ENCODE measurements at places on chromosomes 12 and 14. TPM values are rescaled to one million over a fixed set of nuclear protein-coding genes. Genes with fewer than 3 reads are reported as not detected.

DNA sequence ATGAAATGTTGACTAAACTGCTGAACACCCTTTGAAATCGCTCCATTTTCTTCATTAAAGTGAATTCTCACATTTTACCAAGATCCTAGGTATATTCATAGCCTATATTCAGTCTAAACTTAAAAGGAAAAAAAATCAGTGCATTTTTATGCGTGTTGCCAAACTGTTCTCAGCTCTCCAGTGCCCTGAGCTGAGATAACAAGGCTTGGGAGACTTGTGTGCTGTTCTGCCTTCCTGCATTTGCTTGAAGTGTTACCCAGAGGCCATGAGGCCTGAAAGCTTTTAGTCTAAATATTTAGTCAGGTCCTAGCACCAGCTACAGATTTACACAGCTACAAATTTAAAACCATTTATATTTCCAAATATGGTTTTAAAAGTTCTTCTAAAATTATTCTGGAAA is 8.6 kb upstream of the PALS1 start:
- no peak for DNase-seq

- DNase-seq, result no peak
Measured at GRCh38 chr14:101862177-101862576, 100.7 kb downstream of the PPP2R5C start.

DNA sequence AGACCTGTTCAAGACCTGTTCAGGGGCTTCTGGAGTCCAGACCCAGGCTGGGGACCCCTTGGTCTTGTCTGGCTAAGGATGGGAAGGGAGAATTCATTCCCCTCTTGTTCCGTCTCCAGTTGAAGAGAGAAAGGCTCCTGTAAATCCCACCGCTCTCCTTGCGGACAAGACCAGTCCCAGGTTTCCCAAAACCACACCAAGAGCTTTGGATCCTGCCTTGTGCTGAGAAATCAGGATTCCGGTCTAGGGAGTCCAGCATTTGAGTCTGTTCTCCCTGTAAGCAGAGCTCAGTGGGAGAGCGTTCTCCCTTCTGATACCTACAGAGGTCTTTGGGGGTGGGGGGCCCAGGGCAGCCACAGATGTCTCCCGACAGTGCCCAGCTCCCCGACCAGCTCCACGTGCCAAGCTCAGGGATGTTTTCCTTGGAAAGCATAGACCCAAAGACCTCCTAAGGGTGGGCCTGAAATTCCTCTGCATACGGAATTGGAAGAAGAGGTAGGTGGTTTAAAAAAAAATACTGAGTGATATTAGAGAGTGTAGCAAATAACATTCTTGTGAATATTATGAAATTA is 1.9 kb downstream of the HOXC13 start:
- no peak for DNase-seq

- peak; percentile 60 for DNase-seq
Measured at GRCh38 chr14:89304972-89305703, 111.9 kb downstream of the FOXN3 start.

- DNase-seq, result no peak
Measured at GRCh38 chr14:36452860-36453259, 67.2 kb downstream of the NKX2-1 start.

GRCh38 chr12:108618079-108618952 is 15.4 kb downstream of the SELPLG start:
- no peak for DNase-seq

- no peak for DNase-seq
Measured at GRCh38 chr12:100578923-100579322, 5.4 kb downstream of the GAS2L3 start.

DNA sequence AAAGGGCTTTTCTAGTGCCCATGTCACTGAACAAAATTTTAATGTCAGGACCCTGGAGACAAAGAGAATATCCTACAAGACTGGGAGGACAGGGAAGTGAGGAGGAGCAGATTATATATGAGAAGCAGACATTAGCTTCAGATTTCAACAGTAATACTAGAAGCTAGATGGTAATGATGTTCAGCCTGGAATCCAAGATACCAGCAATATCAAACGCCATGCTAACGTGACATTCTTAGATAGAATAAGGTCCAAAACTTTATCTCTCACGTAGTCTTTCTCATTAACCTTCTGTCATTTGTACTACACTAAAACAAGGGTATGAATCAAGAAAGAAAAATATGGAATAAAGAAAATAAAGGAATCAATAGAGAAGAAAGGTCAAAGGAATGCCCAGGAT is 18.7 kb downstream of the SOS2 start:
- no peak for DNase-seq

DNA sequence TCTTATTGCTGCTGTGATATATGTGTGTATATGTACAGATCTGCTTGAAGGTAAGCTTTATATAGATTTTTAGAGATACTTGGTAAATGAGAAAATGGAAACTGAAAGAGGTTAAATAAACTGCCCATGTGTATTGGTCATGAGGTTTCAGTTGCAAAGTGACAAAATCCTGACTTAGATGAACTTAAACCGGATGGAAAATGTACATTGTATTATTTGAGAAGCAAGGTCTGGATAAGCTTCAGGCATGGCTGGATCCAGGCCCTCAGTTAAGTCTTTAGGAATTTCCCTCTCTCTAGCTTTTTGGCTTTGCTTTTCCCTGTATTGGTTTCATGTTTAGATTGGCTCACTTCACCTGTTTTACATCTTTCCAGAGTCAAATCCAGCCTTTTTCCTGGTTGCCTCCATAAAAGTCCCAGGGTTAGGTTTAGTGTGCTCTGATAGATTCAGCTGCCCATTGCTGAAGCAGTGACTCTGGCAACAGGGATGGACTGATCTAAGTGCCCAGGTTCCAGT is 21.0 kb upstream of the MAP1LC3B2 start:
- no peak for DNase-seq

- DNase-seq, result no peak
Measured at GRCh38 chr14:95301527-95302187, 18.1 kb downstream of the CLMN start.

DNA sequence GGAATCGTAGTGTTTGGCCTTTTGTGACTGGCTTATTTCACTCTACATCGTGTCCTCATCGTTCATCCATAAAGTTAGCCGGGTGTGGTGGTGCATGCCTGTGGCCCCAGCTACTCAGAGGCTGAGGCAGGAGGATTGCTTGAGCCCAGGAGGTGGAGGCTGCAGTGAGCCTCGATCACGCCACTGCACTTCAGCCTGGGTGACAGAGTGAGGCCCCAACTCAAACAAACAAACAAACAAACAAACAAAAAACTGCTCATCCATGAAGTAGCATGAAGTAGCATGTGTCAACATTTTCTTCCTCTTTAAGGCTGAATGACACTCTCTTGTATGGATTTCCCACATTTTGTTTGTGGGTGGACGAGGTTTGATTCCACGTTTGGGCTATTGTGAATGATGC is 44.0 kb upstream of the MEG3 start:
- no peak for DNase-seq

DNA sequence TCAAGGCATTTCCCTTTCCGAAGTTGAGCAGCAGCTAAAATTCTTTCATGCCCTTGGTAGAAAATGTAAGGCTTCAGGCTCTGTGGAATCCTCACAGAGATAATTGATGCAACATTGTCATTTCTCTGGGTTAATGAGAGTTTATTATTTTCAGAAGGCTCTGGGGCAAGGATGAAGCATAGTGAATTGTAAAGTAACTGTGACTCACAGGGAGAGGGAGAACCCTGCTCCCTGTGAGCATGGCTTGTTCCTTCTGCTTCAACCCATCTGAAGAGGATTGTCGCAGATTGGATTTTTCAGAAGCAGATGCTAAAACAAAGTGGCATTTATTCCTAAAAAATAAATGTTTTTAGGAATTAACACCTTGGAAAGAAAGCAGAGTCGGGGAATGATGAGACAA is 41.2 kb downstream of the APOBEC1 start:
- DNase-seq, result no peak

GRCh38 chr12:67694306-67694900 is 45.9 kb downstream of the DYRK2 start:
- no peak for DNase-seq

GRCh38 chr12:2215709-2216560 is 163.1 kb downstream of the CACNA1C start:
- DNase-seq, result no peak

OTOGL gene
- polyA plus RNA-seq, result 0.38 TPM

GRCh38 chr12:10363914-10364814 is 25.7 kb downstream of the KLRK1 start:
- peak; percentile 38 for DNase-seq

SALL2 gene
- 10.5 TPM for polyA plus RNA-seq

- DNase-seq, result no peak
Measured at GRCh38 chr12:108821407-108822397, 35.7 kb downstream of the SSH1 start.

PRR4 gene
- polyA plus RNA-seq, result 4.1 TPM

GLI1 gene
- polyA plus RNA-seq, result 11.2 TPM

- DNase-seq, result no peak
Measured at GRCh38 chr12:52247622-52248540, 14.8 kb downstream of the KRT7 start.

DNA sequence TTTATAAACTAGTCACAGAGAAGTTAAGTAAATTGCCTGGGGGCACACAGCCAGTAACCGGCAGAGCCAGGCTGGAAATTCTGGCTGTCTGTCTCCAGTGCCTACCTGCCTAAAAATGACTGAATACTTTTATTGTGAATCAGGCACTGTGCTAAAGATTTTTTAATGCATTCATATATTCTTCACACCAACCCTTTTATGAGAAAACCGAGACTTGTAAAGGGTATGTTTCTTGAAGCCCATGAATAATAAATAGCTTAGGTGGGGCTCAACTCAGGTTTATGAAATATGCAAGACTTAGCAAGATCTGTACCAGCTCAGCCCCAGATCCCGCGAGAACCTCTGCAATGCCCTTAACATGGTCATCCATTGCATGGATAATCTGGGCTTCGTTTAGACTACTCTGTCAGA is 60.8 kb downstream of the TMCC3 start:
- no peak for DNase-seq

- no peak for DNase-seq
Measured at GRCh38 chr12:112381406-112381882, 787 bp downstream of the HECTD4 start.

TRIAP1 gene
- polyA plus RNA-seq, result 35.0 TPM

DNA sequence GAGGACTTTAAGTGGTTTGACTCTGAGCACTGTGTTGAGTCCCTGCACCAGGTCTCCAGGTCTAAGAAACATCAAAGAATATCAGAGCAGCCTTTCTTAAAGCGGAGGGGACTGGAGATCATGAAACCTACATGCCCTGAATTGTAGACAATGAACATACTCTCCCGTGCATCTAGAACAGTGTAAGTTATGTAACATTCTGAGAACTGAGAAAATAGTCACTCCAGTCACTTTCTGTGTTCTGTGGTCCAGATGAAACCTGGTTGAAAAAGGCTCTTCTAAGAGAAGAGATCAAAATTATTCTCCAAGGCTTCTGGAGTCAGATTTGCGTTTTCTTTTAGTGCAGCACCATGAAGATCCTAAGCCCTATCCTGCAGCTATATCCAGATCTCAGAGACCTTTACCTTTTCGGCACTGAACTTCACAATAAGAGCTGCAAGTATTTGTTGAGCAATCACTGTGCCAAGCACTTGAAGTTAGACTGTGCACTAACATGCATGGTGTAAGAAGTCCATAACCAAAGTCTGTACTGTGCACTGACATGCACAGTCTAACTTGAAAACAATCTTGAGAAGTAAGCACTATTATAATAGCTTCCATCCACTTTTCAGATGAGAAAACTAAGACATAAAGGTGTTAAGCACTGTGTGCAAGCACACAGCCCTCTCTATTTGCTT is 65.6 kb upstream of the TMEM263 start:
- no peak for DNase-seq

TPI1 gene
- 1,115 TPM for polyA plus RNA-seq

DNA sequence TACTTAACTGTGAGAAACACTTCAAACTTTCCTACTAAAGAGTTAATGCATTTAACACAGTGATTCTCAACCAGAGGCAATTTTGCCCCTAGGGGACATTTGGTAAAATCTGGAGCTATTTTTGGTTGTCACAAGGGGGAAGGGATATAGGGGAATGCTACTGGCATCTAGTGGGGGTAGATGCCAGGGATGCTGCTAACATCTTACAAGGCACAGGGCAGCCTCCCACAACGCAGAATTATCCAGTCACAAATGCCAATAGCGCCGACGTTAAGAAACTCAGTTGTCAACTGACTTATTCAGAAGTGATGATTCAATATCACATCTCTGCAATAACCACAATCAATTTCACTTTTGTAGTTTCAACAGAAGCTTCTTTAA is 2.0 kb downstream of the EEA1 start:
- DNase-seq, result no peak

DNA sequence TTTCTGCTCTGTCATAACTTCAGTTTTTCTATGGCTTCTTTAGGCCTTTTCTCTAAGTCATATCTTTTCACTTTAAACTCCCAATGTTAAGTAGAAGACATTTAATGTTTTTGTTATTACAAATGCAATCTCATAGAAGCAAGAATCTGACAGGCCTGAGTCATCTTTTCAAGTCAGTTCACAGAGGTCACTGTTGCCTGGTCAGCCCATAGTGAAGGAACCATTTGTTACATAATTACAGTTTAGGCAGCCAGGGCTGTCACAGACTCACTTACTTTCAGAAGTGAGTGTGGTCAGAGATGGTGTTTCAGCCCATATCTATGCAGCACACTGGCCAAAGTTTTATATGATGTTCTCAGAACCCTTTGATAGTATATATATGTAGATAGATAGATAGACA is 46.5 kb downstream of the CCER1 start:
- DNase-seq, result no peak

DNA sequence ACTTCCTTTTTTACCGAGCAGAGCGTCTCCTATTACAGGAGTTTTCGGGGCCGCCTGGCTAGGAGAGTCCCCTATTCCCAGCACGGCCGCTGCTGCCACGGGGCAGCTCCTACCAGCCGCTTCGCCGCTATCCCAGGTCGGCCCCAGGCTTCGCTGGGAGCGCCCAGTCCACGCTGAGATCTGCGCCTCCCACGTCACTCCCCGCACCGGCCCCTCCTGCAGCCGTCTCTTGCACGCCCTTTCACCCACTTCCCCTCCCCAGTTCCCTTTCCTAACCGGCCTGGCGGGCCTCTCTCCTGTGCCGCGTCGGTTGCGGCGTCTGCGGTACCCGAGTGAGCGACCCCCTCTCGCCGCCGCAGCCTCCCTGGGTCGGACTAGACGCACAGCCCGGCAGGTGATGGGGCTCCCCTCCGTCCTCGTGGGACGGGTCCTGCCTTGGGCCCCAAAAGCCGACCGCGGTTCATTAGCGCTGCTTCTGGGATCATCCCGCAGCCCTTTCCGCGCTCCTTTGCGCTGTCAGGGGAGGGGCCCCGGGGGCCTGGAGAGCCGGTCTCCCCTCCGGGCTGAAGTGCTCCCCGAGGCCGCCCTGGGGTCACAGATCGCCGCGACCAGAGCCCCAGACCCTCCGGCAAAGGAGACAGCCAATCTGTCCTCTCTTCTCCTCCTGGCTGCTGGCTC is 1318.4 kb downstream of the TMEM121 start:
- DNase-seq, result no peak

GLIPR1 gene
- 10.3 TPM for polyA plus RNA-seq

RIPK3 gene
- polyA plus RNA-seq, result 1.1 TPM

PTCSC3 gene
- polyA plus RNA-seq, result not detected
